ENCODE measurements at places on chromosomes 5 and 9.

DNA sequence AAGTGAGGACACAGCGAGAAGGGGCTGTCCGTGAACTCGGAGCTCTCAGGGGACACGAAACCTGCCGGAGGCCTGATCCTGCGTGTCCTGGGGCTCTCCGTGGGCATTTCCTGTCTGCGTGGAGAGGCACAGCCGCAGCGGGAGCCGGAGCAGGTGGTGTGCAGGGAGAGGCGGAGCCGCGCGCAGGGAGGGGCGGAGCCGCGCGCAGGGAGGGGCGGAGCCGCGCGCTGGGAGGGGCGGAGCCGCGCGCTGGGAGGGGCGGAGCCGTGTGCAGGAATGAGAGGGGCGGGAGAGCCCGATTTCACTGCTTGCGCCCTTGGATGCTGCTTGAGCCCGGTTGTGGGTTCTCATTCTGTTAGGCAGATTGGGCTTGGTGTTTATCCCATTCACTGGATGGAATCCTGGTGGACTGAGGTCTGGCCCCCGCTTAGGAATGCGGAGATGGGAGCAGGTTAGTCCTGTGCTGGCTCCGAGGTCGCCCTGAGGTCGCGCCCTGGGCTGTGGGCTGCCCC lies 26.7 kb downstream of the NDUFS6 start:
- DNase-seq, result no peak

DNA sequence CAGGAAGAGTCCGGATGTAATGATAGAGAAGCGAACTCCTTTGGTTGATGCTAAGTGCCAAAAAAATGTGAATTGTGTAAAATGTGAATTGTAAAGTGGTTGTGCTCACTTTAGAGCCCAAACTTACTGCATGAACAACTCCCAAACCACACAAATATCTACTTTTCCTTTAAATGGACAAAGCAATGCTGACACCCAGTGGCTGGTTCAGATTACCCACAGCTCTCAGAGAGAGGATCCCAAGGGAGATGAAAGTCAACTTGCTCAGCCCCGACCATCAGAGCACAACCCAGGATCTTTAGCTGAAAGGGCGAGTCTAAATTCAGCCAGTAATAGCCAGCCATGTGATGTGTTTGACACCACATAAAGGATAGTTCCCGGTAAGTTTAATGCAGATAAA lies 133.7 kb downstream of the NMUR2 start:
- no peak for DNase-seq

DNA sequence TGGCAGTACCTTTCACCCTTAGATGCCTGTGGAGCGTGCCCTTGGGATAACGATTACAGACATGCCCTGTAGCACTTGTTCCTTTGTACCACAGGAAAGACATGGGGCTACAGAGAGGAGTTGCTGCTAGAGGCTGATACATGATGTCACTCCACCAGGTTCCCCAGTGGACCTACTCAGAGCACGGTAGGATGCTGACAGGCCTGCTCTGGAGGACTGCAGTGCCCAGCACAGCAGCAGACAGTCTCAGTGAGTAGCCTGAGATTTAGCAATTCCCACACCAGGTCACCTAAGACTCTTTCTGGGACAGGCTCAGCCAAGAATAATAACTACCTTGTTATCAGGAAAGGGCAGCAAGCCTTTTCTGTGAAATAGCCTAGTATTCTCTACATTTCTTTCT lies 28.8 kb downstream of the PDE4D start:
- DNase-seq, result no peak

GRCh38 chr5:98804066-98804465 lies 30.6 kb downstream of the RGMB start:
- no peak for DNase-seq

- no peak for DNase-seq
These were observed 49.6 kb downstream of the RGS3 start for GRCh38 chr9:113513111-113513510.

DNA sequence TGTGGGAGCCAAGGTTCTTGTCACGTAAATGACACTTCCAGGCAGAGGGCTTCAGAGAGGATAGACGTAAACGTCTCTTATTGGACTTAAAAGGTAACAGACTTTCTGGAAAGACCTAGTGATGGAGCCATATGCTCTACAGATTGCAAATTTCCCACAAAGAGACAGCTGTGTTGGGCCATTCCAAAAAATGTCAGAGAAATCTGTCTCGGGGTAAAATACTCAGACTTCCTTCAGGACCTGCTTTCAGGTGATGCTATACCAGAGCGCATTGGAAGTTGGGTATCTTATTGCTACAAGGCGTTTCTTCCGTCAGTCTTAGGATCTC lies 29.2 kb downstream of the PROP1 start:
- no peak for DNase-seq

DNA sequence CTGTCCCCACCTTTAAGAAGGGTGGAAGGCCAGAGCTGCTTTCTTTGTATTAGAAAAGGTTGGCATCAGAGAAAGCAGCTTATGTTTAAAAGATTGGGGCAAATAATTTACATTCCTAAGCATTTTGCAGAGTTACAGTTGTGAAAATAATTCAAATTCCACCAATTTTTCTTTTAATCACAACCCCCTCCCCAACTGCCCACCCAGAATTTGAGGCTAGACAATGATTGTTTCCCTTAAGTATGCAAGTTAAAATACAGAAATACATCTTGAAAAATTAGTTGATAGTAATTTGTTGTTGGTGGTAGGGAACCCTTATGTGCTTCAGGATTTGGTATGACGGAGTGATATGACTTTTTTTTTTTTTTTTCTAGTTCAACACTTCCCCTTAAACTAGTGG lies 133.0 kb downstream of the ZSWIM6 start:
- DNase-seq, result no peak

DNA sequence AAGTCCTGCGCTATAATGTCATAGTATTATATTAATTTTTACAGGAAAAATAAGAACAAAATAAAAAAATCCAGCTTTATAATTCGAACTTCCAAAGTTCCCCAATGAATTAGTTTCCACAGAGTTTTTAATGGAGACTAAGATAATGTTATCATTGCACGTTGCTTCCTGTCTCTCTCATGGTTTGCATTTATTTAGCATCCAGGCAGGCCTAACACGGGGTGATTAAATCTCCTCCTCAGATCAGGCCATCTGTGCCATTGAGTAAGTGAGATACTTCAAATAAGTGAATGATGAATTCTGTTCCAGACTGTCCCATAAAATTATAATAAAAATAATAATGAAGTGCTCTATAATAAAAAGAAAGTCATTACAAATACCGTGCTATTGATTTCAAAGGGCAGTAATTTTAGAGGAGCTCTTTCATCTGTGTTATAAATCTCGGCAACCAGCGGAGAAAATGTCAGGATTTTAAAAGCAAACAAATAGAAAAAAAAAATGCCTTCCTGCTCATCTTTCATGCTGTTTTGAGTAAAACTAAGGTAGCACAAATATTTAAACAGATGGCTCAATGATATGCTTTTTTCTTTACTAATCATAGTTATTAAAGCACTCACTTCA lies 570.6 kb upstream of the ZNF608 start:
- DNase-seq, result no peak

DNA sequence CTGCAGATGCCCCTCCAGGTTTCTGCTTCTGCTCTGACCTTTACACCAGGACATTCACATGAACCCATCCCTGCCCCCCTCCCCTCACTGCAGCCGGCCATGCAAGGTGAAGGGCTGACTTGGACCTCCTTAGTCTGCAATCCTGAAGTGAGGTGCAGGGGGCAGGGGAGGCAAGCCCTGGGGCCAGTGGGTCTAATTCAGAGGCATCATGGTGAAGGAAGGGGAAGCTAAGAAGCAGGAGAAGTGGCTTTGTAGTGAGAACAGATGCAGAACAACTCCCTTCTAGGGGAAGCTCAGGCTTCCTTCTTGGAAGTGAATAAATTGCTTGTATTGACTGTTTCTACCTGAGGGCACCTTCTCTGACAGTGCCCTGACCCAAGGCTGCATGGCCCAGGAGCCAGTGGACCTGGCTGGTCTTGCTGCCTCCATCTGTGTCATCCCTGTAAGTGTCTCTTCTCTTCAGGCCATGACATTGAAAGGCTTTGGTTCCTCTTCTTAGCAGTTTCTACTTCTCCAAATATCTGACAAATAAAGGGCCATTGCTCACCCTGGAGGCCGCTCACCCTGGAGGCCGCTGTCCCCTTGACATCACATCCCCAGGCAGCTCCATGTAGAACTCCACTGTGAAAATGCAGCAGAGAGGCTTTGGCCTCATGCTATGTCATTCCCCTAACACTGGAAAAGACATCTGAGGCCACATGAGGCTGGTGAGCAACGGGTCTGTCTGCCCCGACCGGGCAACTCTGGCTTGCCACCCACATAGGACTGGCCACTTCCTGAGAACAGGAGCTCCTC lies 55.3 kb downstream of the GADD45G start:
- DNase-seq, result no peak

- no peak for DNase-seq
These were observed 292.1 kb upstream of the ELAVL2 start for GRCh38 chr9:24118190-24118589.

GRCh38 chr5:41721516-41721915 lies 148.7 kb downstream of the OXCT1 start:
- no peak for DNase-seq

DNA sequence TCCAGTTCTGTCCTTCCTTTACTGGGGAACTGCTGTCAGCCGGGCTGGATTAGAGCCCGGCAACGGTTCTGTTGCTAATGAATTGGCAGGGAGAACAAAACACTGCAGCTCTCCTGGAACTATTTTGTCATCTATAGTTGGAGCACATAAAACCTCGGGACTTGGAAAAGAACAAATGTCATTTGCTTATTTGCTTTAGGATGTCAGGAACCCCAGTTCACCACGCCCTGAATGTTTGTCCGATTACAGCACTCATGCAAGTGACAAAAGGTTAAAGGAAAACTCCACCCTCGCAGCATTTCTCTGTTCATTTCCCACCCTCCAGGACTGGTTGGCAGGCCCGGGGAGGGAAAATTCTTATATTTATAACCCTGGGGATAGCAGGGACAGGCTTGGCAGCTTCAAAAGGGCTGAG lies 66.4 kb upstream of the PLPP1 start:
- DNase-seq, result no peak

DNA sequence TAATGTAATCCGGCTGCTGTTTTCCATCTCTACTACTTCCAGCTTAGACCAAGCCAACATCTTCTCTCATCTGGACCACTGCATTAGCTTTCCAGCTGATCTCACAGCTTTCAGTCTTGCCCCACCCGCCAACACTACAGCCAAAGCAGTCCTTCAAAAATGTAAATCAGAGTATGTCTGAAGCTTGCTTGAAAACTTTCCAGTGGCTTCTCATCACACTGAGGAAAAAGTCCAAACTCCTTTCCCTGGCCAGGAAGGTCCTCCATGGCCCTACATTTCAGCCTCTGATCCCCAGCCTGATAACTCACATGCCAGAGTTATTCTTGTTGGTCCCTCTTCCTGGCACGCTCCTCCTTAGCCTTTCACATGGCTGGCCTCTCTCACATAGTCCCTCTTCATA lies 38.5 kb downstream of the TTC1 start:
- no peak for DNase-seq

DNA sequence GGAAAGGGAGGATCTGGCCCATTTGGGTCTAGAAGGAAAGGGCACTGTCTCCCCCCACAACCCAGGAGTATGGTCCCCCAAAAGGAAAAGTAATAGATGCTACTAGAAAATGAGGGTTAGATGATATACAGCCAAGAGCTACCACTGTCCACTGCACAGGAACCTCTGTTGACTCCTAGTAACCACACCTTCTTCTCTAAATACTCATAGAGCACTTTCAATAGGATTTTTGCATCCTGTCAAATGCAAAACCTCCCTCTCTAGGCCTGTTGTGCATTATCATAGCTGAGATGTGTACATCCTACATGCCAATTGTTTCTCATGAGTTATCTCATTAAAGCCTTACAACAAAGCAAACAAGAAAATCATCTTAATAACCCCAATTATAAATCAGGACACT lies 66.8 kb downstream of the THBS4 start:
- DNase-seq, result no peak

- DNase-seq, result no peak
These were observed 64.8 kb downstream of the HABP4 start for GRCh38 chr9:96514800-96515158.

- DNase-seq, result no peak
These were observed 33.5 kb downstream of the TMEM245 start for GRCh38 chr9:109086221-109086620.

GRCh38 chr9:133526721-133527321 lies 2.1 kb upstream of the MYMK start:
- no peak for DNase-seq

DNA sequence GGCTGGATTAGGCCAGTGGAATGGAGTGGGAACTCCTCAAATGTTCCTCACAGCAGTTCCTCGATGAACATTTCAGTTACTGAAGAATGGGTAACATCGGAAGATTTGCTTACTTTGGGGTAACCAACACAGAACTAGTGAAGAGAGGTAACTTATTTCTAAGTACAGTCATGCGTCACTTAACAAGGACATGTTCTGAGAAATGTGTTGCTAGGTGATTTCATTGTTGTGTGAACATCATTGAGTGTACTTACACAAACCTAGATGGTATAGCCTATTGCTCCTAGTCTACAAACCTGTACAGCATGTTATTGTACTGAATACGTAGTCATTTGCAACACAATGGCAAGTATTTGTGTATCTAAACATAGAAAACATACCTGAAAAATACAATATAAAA lies 228.3 kb downstream of the MAST4 start:
- no peak for DNase-seq

Measured in stimulated activated CD4-positive, alpha-beta T cell treated with anti-CD3 and anti-CD28 coated beads, Interleukin-4, amount 100 ng/mL, for 48 hours (primary cell).